ENCODE measurements at places on chromosomes 5 and 9. TPM values are rescaled to one million over a fixed set of nuclear protein-coding genes. Genes with fewer than 3 reads are reported as not detected.

Gene C1QTNF3
- total RNA-seq: 0.90 TPM

DNA sequence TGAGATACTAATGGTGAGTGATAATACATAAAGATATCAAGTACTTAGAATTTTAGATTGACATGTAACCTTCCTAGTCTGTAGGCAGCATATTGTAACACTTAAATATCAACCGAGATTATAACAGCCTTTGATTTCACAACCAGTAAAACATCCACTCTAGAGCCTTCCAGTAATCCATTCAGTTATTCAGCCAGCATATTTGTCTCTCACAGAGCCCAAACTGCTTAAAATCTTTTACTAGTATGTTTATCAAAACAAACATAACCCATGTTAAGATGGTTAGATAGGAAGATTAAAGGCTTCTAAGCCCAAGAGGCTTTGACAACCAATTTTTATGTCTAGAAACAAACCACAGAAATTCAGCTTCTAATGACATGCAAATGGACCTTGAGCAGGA, 177.9 kb upstream of the FST start:
- H3K36me3 ChIP-seq: peaks cover 28% of the 10 kb centered on the region
- H3K4me3 ChIP-seq: no peak overlapping the region
- H3K4me1 ChIP-seq: peaks cover 30% of the 10 kb centered on the region
- DNase-seq: peak; percentile 64
- peaks cover 7% of the 10 kb centered on the region for H3K27me3 ChIP-seq
- H3K27ac ChIP-seq: peak overlapping the region; percentile 56

GRCh38 chr9:6126377-6126776, 89.2 kb upstream of the IL33 start:
- no peak for DNase-seq
- H3K27ac ChIP-seq: no peak overlapping the region
- H3K4me3 ChIP-seq: no peak overlapping the region
- peaks cover 19% of the 10 kb centered on the region for H3K27me3 ChIP-seq

- H3K4me1 ChIP-seq: peaks cover 14% of the 10 kb centered on the region
- H3K4me3 ChIP-seq: no peak overlapping the region
- no peak overlapping the region for H3K27ac ChIP-seq
- H3K36me3 ChIP-seq: no peaks in the 10 kb centered on the region
- peaks cover 71% of the 10 kb centered on the region for H3K27me3 ChIP-seq
Observed at GRCh38 chr5:154475591-154476353, 2.3 kb downstream of the HAND1 start.

DNA sequence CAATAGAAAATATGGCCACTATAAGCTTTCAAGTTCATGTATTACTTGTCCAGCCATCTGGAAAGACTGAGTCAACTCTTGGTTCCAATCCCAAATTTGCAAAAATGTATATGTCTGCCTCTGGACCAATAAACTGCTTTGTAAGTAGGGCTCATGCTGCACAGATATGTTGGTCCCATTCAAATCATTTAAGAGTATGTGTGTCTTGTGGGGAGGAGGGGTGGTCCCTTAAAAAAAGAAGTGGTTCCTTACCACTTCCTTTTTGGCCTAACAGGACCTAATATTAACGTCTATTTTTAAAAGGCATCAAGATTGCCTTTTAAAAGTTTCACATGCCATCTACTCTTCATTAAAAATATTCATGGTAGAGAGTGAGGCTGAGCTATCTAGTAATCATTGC, 214.9 kb downstream of the KCTD16 start:
- DNase-seq: no peak
- no peaks in the 10 kb centered on the region for H3K27me3 ChIP-seq
- peaks cover 35% of the 10 kb centered on the region for H3K4me1 ChIP-seq
- H3K36me3 ChIP-seq: no peaks in the 10 kb centered on the region
- H3K4me3 ChIP-seq: no peak overlapping the region
